ENCODE measurements at places on chromosomes 3 and 15.

DNA sequence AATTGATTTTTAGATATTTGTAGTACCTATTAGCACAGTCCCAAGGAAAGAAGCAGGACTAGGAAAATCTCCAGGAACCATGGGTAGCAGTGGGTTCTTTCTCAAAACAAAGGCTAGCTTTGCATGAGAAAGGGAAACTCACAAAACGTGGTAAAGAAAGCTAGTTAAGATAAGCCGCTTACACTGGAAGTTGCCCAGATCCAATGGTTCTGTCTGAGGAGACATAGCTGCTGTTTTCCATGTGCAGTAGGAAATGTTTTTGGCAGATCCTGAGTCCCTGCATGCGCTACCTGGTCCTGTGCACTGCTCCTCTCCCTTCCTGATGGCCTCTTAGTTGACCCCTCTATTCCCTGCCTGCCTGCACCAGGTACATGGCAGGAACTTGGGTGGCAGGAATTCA, 60.4 kb downstream of the TFG start:
- no peak for DNase-seq

DNA sequence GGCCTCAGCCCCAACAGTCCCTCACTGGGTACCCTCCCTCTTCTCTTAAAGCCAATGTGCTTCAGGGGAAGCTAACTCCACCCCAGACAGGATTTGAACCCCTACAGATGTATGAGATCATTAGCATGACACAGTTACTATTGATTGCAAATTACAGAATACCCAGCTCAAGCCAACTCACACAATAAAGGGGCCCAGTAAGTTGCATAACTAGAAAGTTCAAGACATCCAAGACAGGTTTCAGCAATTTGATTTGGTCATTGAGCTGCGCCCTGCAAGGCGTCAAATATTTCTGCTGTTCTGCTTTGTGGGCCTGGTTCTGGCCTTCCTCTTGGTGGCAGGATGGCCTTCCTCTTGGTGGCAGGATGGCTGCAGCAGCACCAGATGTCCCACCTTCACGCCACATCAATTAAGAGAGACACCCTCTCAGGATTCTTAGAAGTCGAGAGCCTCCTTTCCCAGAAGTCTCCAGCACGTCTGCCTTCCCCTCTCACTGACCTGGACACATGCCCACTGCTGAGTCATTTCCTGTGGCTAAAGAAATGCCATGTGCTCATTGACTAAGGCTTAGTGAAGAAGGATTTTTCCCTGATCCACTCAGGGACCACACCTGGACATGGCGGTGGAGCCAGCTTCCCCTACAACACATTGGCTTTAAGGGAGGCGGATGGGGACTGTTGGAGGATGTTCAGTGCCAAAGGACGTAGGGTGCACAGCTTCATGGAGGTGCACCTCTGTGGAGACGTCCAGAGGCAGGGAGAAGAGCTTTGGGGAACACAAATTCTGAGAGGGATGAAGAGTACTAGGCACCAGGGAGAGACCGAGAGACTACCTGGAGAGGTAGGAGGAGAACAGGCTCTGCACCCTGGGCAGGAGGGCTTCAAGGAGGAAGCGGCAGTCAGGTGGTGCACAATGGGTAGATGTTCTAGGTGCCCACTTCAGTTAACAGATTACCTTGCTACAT, 49.1 kb downstream of the DNASE1L3 start:
- no peak for DNase-seq

DNA sequence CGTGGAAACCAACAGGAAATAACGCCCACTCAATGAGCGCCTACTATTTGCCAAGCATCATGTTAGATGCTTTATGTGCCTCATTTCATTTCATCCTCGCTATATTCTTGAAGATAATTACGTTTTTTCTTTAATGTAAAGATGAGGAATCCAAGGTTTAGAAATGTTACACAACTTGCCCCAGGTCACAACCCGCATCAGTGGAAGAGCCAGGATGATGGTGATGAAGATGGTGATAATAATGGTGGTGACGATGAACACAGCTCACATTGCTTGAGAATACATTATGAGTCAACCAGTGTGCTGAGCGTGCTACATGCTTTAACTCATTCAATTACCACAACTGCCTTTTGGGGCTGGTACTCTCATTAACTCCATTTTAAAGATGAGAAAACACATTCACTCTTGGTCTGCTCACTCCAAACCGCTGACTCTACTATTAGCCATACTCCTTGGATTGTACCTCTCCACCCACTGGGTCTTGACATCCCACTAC, 21.5 kb upstream of the MYO1E start:
- DNase-seq, result no peak

DNA sequence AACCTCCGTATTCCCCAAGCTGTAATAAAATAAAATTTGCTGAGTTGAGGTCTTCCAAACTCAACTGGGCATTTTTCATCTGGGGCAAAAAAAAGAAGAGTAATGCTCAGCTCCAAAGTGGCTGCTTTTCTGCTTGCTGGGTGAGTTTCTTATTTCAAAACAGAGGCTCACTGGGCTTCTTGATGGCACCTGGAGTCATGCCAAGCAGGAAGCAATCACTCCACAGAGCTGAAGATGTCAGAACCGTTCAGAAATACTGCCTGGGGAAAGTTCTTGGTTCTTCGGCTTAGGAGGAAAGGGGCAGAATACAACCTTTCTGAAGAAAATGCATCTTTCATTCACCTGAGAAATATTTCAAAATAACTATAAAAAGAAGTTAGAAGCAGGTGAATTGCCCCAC, 4.1 kb downstream of the CCR9 start:
- no peak for DNase-seq

- no peak for DNase-seq
These were observed 470.6 kb downstream of the OCA2 start for GRCh38 chr15:27628486-27628885.

DNA sequence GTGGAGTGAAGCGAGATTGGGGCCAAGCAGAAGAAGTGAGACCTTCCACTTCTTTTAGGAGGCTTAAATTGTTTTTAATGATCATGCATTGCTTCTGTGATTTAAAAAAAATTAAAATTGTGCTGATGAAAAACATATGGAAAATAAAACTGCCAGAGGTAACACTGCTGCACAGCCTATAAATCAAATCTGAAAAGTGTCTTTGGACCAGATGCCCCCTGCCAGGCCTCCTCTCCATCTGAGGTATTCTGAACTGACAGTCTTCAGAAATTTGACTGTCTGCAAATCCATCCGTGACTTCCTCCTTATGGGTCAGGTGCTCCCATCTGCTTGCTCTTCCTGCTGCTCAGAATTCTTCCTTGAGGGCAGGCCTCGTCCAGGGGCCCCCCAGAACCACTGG, 108.5 kb upstream of the NR2E3 start:
- DNase-seq, result no peak

DNA sequence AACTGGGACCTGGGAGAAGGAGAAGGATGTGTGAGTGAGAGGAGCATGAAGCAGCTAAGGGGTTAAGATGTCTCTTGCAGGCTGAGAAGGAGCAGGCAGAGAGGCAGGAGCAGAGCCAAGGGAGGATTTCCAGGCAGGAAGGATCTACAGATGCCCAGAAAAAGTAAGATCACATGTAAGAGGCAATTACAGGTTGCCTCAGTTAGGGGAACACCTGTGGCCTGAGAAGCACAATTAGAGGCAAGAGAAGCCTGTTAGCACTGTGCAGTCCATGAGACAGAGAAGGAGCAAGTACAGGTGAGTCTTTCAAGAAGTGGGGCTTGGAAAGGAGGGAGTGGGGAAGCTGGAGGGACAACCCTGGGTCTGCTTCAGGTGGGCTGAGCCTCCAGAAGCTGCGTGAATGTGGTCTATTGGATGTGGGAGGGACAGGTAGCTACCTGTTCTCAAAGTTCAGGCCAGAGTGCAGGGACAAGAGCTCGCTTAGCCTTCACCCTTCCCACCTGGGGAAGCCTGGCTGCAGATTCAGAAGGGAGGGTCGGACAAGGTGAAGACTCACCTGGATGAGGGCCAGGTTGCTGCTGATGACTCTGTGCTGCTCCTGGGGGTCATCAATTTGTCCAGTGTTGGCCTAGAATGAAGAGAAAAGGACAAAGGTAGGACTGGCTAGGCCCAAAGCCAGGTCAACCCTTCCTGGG, 50.7 kb downstream of the SLC41A3 start:
- no peak for DNase-seq

DNA sequence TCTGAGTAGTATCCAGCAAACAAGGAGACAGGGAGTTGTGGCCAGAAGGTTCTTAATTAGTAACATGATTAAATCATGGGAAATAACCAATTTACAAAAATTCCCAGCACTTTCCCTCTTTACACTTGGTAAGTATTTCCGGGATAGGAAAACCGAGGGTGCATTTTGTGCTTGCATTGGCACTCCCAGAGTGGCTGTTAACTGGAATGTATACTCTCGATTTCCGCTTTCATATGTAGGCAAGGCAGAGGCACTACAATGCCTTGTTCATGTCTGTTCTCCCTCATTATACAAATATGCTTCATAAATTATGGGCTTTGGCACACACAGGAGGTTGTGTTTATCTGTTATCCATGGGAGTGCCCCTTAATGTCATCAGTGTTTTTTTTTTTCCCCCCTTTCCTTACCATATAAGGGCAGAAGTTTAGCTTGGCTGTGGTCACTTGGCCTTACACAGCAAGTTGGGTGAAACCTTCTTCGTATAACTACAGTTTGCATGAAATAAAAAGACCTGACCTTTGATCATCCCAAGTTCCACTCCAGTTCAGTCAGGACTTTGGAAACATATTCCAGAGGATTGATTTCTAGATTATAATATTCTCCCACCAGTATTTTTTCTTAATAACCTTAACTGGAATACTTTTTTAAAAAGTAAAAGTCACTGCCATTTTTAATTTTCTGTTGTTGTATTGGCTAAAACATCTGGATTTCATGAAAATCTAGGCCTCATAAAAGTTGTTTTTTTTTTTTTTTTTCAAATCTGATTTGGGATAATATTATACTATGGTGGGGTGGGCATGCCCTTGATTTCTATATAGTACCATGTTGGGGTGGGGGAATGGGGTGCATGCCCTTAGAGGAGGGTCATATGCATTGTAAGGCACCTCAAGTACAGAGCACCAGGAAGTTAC, 8.9 kb downstream of the TPM1 start:
- no peak for DNase-seq

DNA sequence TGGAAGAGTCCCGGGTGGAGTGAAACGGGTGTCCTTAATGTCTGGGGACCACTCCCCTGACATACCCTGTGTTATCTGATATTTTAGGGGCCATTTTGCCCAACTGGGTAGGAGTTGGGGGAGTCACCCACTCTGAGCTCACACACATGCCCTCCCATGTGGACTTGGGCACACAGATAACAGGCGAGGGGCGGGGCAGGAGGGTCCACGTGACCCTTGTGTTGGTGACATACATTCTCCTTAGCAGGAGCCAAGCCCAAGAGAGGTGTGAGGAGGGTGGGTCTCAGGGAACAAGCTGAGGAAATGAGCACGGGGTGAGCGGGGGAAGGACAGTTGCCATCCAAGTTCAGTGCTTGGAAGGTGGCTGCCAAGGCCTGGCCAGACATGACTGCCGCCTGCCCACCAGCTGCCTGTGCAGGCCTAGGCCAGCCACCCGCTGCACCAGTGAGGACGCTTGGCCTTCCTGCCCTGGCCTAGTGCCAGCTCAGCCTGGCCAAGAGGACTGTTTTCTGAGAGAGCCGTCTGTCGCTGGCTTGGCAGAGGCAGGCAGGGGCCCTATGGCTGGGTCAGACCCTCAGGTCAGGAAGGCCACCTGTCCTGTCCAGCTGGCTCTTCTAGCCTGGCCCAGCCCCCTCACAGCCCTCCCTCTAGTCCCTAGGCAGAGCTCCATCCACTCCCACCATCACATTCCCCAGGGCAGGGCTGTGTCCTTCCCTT, 31.3 kb upstream of the TMEM115 start:
- DNase-seq, result no peak

GRCh38 chr3:11452885-11453847, 181.0 kb downstream of the ATG7 start:
- DNase-seq, result no peak

DNA sequence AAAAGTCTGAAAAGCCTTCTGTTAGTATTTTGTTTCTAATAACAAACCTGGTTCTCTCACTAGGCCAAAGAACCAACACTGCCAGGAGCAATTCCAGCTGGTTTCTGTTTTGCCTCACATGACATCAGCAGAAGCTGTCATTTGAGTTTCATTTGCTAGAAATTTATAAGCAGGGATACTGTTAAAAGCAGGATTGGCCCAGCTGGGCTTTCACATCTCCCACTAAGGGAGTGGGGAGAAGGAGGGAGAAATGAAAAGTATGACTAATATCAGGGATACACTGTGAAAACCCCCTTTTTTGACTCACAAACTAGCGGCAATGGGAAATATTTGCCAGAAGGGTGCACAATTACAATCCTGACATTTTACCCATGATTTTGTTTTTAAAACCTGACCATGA, 5.3 kb downstream of the CCDC80 start:
- DNase-seq, result no peak

GRCh38 chr3:158471639-158472294, 99.2 kb upstream of the MLF1 start:
- no peak for DNase-seq

- DNase-seq, result no peak
These were observed 48.5 kb downstream of the MBNL1 start for GRCh38 chr3:152317184-152317583.

GRCh38 chr15:62994975-62995681, 47.4 kb upstream of the TPM1 start:
- no peak for DNase-seq

DNA sequence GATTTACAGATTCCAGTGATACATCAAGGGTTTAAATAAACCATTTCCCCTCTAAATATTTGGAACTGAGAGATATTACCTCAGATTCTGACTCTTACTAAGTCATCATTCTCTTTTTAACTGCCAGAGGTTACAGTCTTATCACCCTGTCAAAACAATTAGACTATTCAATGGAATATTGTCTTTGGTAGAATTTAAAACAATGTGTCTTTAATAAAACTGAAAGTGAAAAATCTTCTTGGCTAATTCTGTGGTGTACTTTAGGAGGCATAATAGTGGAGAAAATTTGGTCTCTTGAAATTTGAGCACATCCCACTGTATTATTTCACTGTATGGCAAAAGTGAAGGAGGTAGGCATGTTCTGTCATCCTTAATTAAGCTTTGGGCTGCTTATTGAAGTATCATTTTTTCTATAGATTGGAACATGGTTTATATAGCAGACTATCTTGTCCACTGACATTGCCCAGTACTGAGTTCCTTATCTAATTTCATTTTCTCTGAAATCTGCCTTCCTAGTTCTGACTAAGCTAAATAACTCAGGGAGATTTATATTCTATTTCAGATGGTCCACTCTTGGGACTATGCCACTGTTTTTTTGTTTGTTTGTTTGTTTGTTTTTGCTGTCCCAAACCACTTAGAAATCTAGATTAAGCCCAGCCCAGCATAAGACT, 48.0 kb upstream of the UTS2B start:
- DNase-seq, result no peak

GRCh38 chr15:59290295-59291212, 82.1 kb downstream of the MYO1E start:
- no peak for DNase-seq

Data from activated T-cell treated with anti-CD3 and anti-CD28 coated beads for 24 hours (primary cell).